ENCODE measurements at places on chromosomes 2 and 18. TPM values are rescaled to one million over a fixed set of nuclear protein-coding genes. Genes with fewer than 3 reads are reported as not detected.

- peaks cover 80% of the 10 kb centered on the region for H3K4me1 ChIP-seq
- peak overlapping the region; percentile 93 for H3K27ac ChIP-seq
- H3K36me3 ChIP-seq = peaks cover 10% of the 10 kb centered on the region
- peak overlapping the region; percentile 63 for H3K4me3 ChIP-seq
- no peak for DNase-seq
- no peaks in the 10 kb centered on the region for H3K27me3 ChIP-seq
Measured at GRCh38 chr2:232319803-232320442, 58.6 kb upstream of the ALPP start.

DNA sequence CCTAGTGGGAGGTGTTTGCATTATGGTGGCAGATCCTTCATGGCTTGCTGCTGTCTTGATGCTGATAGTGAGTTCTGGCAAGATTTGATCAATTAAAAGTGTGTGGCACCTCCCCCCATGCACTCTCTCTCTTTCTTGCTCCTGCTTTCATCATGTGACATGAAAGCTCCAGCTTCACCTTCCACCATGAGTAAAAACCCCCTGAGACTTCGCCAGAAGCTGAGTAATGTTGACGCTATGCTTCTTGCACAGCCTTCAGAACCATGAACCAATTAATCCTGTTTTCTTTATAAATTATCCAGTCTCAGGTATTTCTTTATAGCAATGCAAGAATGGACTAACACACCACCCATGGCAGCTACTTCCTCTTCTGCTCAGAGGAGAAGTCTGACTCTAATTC, 2181.4 kb upstream of the PIK3C3 start:
- DNase-seq = no peak
- H3K27me3 ChIP-seq = no peaks in the 10 kb centered on the region
- H3K27ac ChIP-seq = no peak overlapping the region
- H3K4me1 ChIP-seq = no peaks in the 10 kb centered on the region

SERPINB7 gene
- not detected for total RNA-seq

DNA sequence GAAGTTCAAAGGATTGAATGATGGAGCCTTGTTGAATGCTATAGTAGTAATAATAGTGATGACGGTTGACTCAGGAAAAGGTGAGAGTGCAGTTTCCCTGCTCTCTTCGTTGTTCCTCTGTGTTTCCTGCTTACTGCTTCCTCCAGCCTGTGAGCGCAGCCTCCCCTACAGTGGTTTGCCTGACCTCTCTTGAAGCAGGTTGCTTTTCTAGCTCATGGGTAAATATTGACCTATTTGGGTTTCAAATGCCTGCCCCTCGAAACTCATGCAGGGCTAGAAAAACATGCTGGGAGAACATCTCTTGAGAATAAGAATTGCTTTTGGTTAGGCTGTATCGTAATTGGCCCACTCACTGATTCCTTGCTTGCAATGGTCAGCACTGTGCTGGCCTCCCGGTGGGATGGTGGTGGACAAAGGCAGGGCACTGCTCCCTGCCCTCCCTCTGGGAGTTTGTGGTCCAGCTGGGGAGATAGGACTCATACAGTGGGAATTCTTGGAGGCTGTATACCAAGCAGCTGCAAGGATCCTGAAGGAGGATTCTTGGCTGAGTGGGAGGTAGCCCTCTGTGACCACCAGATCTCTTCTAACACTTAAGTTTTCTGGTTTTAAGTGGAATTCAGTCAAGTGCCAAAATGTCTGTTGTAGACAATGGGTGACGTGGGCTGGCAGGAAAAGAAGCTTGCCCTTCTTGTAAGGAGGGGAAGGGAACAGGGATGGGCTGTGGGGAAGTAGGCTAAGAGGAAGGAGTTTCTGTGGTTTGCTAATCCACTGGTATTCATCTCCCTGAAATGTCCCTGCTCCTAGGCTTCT, 5.4 kb upstream of the RNF181 start:
- peaks cover 47% of the 10 kb centered on the region for H3K4me1 ChIP-seq
- no peak overlapping the region for H3K4me3 ChIP-seq
- DNase-seq = no peak
- H3K27me3 ChIP-seq = no peaks in the 10 kb centered on the region

SALL3 gene
- total RNA-seq = not detected

CCDC74B gene
- total RNA-seq = 1.7 TPM

RAB6C gene
- total RNA-seq = not detected

FEV gene
- not detected for total RNA-seq

SLC38A11 gene
- total RNA-seq = not detected

GRCh38 chr2:240403396-240404104, 31.9 kb upstream of the GPC1 start:
- H3K36me3 ChIP-seq = no peaks in the 10 kb centered on the region
- peaks cover 21% of the 10 kb centered on the region for H3K4me1 ChIP-seq
- H3K27me3 ChIP-seq = peaks cover 3% of the 10 kb centered on the region

CNRIP1 gene
- total RNA-seq = not detected

ICA1L gene
- 6.6 TPM for total RNA-seq

CHRNA1 gene
- total RNA-seq = not detected

MROH2A gene
- total RNA-seq = not detected
